Tibial nerve (tissue), 4 donors: ENCODE measurements at places on chromosomes 6 and 20. TPM values are rescaled to one million over a fixed set of nuclear protein-coding genes. Genes with fewer than 3 reads are reported as not detected.

Gene ARFGEF3
- 5.9 TPM for total RNA-seq

- no peak for DNase-seq
Observed at GRCh38 chr20:60224914-60225313, 266.7 kb downstream of the CDH26 start.

DNA sequence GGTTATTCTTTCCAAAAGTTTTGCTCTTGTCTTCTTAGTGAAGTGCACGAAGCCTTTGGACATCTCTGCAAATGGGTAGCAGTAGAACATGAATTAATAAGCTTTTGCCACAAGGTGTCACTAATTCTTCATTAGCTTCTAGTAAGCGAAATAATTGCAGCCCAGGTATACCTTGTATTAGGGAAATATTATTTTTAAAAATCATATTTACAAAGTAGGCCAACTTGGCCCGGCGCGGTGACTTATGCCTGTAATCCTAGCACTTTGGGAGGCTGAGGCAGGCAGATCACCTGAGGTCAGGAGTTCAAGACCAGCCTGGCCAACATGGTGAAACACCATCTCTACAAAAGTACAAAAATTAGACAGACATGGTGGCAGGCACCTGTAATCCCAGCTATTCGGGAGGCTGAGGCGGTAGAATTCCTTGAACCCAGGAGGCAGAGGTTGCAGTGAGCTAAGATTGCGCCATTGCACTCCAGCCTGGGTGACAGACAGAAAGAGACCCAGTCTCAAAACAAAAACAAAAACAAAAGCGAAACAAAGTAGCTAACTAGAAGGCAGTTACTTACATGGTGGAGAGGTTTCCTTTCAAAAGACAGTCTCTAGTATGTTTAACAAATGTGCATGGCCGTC, 8.8 kb upstream of the RSPH3 start:
- no peak for DNase-seq

- peak; percentile 55 for DNase-seq
Observed at GRCh38 chr20:35767683-35768481, 3.9 kb upstream of the PHF20 start.

Gene SLC22A16
- total RNA-seq, result not detected

DNA sequence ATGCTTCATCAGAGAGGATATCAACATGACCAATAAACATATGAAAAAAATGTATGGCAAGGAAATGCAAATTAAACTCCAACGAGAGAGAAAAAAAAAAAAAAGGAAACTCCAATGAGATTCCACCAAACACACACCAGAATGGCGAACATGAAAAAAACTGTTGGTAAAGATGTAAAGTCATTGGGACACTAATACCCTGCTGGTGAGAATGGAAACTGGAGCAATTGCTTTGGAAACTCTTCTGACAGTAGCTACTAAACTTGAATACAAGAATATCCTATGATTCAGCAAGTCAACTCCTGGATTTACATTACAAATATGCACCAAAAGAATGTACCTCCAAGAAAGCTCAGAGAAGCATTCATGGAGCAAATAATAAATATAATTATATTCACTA, 260.7 kb upstream of the ECI2 start:
- DNase-seq, result no peak

GRCh38 chr6:119166024-119166784, 87.7 kb upstream of the FAM184A start:
- DNase-seq, result no peak

Gene TINAG
- not detected for total RNA-seq

DNA sequence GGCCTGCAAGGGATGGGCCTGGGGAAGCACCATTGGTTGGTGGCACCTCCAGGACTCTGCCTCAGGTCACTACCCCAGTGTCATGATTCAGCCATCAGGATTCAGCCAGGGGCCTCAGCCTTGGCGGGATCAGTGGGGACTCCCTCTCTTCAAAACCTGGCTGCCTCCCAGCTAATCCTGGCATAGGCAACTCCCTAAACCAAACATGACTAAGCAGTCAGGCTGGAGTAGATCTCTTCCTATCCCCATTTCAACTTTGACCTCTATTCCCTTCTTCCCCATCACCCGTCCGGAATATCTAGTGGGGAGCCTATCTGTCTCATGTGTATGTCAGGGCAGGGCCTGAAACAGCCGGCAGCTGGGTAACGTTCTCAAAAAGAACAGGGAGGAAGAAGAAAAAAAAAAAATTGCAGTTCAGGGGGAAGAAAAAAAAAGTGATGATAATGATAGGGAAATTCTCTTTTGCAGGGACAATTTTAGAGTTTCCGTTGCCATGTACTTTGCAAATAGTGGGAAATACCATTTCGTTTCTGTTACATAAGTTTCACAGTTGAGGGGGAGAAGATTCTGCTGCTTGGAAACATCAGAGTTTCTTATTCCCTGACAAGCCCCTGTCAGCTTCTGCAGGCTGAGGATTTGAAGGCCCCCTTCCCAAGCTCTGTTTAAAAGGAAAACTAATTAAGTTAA, 4.1 kb upstream of the PREX1 start:
- peak; percentile 25 for DNase-seq

DNA sequence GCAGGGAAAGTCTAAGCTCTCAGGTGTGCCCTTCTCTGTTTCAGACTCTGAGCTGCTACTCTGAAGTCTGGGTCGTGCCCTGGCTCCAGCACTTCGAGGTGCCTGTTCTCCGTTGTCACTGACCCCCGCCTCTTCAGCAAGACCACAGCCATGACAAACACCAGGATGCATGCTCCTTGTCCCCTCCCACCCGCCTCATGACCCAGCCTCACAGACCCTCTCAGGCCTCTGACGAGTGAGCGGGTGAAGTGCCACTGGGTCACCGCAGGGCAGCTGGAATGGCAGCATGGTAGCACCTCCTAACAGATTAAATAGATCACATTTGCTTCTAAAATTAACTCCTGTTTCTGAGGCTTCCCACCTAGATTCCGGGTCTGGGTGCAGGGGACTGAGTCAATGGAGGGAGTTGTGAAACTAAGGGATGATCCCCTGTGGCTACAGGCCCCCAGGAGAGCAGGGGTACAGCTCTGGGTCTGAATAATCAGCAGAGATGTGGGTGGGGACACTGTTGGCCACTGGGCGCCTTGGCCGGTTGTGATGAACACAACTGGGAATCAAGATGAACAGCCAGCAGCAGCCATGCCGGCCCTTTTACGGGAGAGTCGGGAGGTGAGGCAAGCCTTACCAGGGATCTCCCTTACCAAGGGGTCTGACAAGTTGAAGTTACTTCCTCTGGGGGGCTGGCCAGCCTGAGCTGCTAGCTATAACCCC, 10.7 kb downstream of the CST7 start:
- DNase-seq, result no peak

DNA sequence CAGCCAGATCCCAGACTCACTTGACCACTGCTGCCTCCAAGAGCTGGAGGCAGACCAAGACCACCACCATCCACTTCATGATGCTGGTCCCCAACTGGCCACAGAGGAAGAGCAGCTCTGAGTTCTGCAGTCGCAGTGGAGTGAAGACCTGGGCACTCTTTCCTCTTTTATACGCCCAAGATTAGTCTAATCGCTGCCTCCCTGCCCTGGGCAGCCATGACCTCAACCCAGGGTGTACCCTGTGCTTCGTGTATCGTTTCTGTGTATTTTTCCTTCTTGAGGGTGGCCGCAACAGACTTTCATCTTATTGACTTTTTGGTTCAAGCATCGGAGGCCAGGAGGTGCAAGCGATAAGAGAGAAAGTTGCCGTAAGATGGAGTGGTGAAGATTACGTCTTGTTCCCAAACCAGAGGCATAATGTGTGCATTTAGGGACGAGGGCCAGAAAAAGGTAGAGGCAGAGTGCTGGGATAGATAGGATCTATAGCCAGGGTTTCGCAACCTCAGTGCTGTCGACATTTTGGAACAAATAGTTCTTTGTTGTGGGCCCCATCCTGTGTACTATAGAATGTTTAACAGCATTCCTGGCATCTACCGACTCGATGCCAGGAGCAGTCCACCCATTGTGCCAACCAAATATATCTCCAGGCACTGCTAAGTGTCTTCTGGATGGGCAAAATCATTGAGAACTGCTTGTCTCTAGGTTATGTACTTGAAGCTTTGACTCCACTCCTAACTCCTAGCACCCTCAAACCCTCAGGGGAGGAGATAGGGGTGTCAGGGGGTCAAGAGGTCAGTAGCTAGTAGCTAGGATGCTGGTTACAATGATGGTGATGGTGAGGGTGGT, at the start of gene PGC:
Gene PGC (minus strand): TSS at position 142 of the 846 bp plus-strand sequence. CDS start 63 bp downstream, at position 79.
- DNase-seq, result no peak

Gene COL9A3
- total RNA-seq, result 81.2 TPM

- DNase-seq, result no peak
Observed at GRCh38 chr20:34022151-34022838, 28.6 kb downstream of the RALY start.

DNA sequence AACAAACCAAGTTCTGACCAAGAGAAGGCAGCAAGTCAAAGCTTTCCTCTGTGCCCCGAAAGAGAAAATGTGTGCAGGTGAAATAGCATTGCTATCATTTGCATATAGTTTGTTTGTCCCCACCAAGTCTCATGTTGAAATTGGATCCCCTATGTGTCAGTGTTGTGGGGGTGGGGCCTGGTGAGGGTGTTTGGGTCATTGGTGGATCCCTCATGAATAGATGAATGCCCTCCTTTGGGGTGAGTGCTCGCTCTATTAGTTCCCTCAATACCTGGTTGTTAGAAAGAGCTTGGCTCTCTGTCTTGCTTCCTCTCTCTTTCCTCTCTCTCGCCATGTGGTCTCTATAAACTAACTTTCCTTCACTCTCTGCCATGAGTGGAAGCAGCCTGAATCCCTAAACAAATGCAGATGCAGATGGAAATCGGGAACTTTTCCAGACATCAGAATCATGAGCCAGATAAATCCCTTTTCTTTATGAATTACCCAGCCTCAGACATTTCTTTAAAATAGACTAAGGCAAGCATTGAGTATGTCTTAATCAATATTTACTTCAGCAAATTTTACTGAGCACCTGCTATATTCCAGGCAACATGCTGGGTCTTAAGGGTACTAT, 43.8 kb upstream of the SYNDIG1 start:
- DNase-seq, result no peak

Gene TRERF1
- 7.2 TPM for total RNA-seq

Gene MCHR2
- total RNA-seq, result not detected

GRCh38 chr6:43608310-43608763, 20.7 kb downstream of the GTPBP2 start:
- peak; percentile 50 for DNase-seq

DNA sequence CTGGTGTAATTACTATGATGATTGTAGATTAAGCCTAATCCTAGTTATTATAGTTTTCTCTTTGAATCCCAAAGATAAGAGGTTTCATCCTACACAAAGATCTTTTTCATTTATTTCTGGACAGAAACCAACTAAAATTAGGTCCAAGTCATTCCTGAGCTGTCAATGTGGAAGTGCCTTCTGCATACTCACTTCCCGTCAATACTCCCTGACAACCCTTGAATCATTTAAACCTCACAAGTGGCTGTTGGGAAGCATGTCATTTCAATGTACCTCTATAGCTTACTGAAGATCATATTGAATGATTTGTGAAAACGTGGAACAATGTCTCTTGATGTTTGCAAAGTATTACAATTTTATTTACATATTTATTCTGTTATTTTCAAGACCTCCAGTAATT, 274.1 kb downstream of the HACE1 start:
- no peak for DNase-seq

Gene AVP
- total RNA-seq, result not detected

DNA sequence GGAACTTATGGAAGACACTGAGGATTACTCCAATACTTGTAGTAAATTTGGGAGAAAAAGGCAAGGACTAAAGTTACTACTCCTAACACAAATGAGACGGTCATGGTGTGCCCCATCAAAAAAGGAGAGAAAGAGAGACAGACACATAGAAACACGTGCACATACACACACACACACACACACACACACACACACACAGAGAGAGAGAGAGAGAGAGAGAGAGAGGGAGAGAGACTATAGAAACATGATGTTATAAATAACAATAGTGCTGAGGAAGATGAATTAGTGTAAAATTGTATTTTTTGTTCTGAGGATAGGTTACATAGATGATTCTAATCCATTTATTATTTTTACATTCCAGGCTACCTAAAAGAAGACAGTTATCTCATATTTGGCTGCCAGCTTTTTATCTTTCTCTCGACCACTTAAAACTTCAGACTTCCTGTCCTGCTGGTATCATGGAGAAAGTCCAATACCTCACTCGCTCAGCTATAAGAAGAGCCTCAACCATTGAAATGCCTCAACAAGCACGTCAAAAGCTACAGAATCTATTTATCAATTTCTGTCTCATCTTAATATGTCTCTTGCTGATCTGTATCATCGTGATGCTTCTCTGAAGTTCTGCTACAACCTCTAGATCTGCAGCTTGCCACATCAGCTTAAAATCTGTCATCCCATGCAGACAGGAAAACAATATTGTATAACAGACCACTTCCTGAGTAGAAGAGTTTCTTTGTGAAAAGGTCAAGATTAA, 10.5 kb downstream of the PLN start:
- no peak for DNase-seq

- DNase-seq, result no peak
Observed at GRCh38 chr6:135281227-135281626, 100.1 kb downstream of the MYB start.

GRCh38 chr20:46571418-46571817, 21.0 kb upstream of the OCSTAMP start:
- DNase-seq, result no peak

- DNase-seq, result no peak
Observed at GRCh38 chr6:133815313-133815712, 73.6 kb upstream of the TCF21 start.

Gene C2
- total RNA-seq, result 17.4 TPM
